ENCODE measurements at places on chromosomes 7 and 10.

GRCh38 chr7:26278770-26279169 lies 12.9 kb upstream of the SNX10 start:
- no peak for DNase-seq

GRCh38 chr10:80152820-80153219 lies 20.3 kb downstream of the PLAC9 start:
- no peak for DNase-seq

- no peak for DNase-seq
Measured at GRCh38 chr7:148882841-148883265, 1.2 kb downstream of the EZH2 start.

- no peak for DNase-seq
Measured at GRCh38 chr10:63812501-63812900, 291.3 kb downstream of the REEP3 start.

DNA sequence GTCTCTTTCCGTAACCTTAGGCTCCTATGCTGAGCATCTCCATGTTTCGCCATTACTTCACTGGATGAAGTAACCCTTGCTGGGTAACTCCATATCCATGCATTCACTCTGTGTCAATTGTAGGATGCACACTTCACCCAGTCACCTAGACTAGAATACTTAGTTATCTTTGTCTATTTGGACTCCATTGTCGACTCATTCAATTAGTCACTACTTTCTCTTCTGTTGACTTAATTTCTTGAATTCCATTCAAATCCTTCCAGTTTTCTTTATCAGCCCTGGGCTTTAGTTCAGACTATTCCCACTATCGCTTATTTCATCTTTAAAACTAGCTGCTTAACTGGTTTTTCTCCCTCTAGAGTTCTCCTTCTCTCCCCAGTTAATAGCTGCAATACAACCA lies 111.3 kb upstream of the TNS3 start:
- no peak for DNase-seq

GRCh38 chr7:146542101-146542500 lies 425.5 kb downstream of the CNTNAP2 start:
- DNase-seq, result no peak

DNA sequence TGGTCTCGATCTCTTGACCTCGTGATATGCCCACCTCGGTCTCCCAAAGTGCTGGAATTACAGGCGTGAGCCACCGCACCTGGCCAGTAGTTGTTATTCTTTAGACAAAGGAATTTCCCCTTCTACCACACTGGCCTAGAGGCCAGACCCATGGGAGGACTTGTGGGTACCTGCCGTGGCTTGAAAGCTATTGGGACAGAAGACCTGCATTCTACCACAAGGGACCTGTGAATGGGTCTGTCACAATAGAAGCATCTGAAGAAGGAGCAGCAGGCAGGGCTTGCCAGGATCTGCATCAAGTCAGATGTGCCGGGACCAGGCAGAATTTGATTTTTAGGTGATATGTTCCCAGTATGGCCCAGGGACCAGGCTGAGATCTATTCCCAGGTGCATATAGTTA lies 356.9 kb downstream of the FGFR2 start:
- DNase-seq, result no peak

DNA sequence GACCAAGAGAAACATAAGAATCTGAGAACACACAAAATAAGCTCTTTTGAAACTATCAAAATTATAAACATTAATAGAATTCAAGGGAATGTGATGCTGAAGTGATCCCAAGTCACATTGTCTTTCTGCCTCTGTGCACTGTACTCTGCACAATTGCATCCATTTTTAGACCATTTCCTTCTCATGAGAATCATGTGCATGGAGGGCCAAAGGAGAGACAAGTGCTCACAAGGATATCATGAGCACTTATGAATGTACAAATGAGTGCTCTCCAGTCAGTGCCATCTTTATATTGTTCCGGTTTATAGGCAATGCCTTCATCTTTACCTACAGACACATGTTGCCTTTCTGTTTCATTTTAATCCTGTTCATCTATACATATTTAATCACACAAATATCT lies 36.9 kb downstream of the MET start:
- no peak for DNase-seq

DNA sequence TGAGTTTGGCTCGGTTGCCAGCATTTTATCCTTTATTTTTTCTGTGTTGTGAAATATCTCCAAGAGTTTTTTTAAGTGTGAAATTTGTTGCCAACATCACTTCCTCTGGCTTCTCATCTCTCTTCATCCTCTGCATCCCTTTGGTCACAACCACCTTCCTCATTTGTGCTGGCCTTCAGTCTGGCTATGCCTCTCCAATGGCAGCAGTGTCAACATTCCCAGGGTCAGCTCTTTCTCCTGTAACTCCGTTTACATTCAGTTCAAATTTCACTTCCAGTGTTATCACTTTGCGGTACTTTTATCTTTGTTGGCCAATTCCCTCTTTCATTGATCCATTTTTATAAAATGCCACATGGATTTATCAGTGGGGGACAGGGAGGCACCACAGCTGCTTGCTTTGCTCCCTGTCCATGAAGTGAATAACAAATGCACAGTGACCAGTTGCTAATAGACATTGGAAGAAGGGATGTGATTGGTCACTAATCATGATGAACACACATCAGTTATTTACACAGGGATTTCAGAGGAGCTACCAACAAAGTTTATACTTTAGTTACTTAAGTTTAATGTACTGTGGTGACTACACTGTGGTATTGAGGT lies 311.4 kb upstream of the LRGUK start:
- no peak for DNase-seq

- DNase-seq, result no peak
Measured at GRCh38 chr10:14412624-14413023, 81.9 kb upstream of the FRMD4A start.

DNA sequence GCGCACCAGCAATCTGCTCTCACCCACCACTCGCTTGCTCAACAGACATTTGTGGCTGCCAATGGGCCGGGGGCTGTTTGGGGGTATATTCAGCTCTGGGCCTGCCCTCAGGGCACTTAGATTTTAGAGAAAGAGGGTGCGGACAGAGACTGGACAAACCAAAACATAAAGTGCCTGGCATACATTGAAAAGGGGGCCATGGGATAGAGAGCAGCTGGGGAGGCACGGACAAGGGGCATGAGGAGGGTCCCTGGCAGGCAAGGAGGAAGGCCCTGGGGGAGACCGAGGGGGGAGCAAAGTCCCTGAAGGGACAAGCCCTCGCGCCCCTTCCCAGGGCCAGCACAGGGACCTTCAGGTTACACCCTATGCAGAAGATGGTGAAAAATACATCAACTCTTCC lies 43.5 kb downstream of the CLRN3 start:
- no peak for DNase-seq

GRCh38 chr10:74178042-74178791 lies 27.2 kb downstream of the ADK start:
- DNase-seq, result no peak

DNA sequence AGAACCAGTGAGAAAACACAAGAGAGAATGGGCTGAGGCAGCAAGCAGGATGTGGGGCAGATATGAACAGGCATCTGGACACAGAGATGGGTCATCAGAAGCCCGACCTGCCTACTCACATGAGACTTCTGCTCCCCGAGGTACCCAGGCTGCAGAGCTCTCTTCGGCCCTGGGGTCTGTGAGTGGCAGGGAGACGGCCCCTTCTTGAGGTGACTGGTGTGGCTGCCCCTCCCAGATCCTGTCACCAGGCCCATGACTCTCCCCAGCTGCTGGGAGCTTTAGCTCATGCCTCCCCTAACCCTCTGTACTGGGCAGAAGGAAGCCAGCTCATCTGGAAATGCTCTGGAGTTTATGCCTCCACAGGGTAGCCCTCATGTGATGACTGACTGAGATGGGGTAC lies 157.6 kb upstream of the PCBD1 start:
- DNase-seq, result peak; percentile 55

DNA sequence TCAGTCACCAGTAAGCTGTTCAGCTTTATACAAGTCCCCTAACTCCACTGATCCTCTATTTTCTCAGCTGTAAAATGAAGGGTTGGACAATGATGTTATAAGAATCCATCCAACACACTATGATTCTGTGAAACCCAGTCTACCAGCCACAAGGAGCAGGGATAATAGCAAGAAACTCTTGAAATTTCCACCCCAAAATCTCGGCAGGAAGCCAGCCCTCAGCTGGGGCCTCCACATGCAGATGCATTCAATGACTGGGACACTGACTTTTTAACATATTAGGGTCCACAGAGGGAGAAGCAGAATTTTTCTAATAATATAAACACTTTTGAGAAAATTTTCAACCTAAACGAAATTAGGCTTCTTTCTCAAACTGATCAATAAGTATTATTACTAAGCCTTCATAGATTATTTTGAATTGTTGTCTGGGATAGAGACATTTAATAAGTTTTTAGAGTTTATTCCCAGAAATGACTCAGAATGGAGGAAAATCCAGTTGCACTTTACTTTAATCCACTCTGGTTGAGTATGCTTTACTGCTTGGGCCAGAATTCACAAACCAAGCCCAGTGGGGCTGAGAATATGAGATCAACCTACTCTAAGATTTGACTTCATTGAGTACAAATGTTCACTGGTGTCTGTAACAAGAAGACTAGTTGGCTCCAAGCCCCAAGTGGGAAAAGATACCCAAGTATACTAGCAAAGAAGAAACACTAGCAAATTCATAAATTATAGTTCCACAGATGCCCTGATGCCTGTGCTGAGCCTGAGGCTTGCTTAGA lies 168.6 kb downstream of the C7orf25 start:
- DNase-seq, result no peak

GRCh38 chr10:7006566-7006965 lies 404.3 kb downstream of the SFMBT2 start:
- no peak for DNase-seq

GRCh38 chr10:80454513-80455460 lies 677 bp downstream of the TSPAN14 start:
- peak; percentile 78 for DNase-seq

- DNase-seq, result peak; percentile 30
Measured at GRCh38 chr7:157490465-157490912, 153.7 kb downstream of the DNAJB6 start.

GRCh38 chr10:133229265-133230043 lies 563 bp upstream of the UTF1 start:
- DNase-seq, result no peak

DNA sequence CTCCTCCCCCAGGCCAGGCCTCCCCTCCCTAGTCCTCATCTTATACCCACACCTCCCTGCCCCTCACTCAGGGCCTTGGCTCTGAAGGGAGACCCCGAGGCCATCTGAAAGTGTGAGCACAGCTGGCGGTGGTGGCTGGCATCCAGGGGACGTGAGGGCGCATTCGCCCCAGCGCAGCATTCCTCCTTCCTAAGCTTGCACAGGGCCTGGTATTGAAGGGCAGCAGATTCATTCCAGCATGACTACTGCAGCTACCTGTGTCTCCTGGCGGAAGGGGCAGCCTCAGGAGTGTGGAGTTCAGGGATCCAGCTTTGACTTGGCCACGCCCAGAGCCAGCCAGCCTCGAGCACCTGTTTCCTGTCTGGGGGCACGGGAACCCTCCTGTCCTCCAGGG lies 72.6 kb downstream of the PARP12 start:
- no peak for DNase-seq
